ENCODE measurements at places on chromosomes 2 and 18.

- no peak for DNase-seq
Observed at GRCh38 chr2:103784261-103784660, 1022.4 kb downstream of the TMEM182 start.

DNA sequence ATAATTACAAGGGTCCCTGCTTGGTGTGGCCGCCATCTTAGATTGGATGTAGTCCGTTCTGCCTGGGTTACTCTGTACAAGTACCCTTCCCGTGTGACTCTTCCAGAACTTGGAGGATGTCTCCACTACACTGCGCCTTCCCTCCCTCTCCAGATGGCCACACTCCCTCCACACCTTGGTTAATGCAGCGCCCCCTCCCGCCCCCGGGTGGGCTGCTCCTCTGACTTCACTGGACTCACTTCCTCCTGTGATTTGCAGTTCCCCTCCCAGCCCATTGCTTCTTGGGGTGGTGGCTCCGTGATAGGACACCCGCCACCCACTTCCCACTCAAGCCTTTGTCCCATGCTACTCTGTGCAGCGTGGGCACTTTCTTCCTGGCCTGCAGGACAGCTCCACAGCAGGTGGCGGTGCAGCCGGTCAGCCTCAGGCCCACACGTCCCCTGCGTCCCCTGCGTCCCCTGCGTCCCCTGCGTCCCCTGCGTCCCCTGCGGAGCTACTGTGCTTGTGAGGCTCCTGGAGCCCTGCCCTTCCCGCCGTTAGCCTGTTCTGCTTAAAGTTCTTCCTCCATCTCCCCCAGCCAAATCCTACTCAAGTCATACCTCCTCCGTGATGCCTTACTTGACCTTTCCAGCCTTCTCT, 130.5 kb upstream of the SIX3 start:
- no peak for DNase-seq

GRCh38 chr2:39517622-39518021, 80.5 kb upstream of the MAP4K3 start:
- DNase-seq = no peak

DNA sequence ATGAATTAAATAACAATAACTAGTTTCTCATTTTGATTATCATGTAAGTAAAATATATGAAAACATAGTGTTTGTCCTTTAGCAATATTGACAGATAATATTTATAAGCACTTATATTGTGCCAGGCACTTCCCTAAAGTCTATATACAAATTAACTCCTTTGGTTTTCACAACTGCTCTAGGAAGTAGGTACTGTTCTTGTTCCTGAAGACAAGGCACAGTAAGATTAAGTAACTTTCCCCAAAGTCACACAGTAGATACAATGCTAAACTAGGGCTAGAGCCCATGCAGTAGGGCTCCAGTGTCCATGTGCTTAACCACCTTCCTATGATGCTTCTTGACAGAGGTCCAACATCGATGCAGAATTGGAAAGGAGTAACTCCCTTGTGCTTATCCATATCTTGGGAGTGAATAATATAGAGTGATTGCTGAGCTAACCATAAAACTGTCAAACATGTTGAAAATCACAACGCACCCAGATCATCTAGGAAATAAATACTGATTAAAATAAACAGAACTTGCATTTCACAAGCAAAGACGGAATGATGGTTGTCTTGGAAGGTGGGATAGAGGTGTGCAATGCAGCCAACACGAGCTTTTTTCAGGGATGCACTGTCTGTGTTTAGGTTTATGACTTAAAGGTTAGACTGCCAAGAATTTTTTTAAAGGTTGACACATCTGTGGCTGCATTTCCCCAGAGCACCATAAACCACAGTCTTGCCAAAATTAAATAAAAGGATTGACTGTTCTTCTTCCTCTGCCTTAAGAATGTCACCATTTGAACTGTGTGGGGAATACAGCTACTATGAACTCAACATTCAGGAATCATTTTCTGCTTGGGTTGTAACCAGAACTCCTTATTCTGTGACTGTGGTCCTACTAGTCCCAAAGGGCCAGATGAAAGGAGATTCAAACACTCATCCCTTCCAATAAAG, 80.8 kb downstream of the ANKRD44 start:
- DNase-seq = no peak

GRCh38 chr2:100620481-100620880, 57.7 kb downstream of the PDCL3 start:
- DNase-seq = no peak
